Skin of body (tissue), 3 donors: ENCODE measurements at places on chromosomes 4 and X.

DNA sequence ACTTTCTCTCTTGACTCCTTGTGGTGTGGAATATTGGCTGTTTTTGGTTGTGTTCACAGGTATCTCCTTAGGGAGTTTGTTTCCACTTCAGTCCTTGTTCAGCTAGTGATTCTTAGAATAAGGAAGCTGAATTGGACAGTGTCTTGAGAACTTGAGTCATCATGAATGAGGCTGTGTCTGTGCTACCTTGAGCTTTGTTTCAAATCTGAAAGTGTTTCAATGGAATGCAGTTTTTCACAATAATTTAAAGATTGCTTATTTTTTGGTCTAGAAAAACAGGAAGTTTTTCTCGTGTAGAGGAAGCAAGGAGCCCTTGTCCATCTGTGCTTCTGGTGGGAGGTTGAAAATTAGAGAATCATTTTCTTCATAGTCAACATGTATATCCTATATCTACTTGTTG is 76.5 kb downstream of the ZNF518B start:
- DNase-seq = no peak

GRCh38 chr4:48681856-48682255 is 98.2 kb downstream of the FRYL start:
- DNase-seq = no peak

DNA sequence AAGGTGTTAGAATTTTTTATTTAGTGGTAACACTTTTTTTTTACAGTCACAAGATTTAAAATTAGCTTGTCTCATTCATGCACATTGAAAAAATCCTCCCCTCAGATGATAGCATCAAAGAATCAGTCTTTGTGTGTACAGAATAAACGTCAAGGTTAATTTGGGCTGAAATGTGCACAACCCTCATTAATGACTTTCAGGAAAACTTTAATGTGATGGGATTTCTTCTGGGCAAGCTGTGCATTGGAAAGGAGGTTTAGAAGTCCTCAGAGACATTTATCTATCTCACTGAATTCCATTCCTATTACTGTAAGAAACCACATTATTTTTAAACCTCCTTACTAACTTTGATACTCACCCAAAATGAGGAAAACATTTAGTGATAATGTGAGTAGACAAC is 88.2 kb upstream of the TECRL start:
- DNase-seq = no peak

DNA sequence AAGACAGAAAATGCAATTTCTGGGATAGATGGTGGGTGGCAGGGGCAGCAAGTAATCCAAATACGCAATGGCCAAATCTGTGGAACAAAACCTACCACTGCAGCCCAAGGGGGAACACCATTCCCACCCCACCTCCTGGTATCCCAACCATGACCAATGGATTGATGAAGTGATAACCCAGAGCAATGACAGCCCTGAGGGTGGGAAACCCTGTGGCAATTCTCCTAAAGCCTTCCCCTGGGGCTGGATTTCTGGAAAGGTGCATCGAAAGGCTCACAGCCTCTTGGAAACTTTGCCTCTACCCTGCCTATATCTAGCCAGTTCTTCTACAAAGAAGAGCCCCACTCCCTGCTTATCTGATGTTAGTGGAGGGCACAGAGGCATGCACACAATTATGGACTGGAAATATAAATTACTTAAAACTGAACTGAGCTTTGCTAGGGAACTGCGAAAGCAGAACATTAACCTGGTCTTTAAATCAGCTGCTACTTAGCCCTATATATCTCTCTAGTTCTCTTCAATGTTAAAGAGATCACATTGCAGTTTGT is 59.9 kb upstream of the TXK start:
- DNase-seq = no peak

GRCh38 chr4:146155152-146155724 is 20.3 kb upstream of the LSM6 start:
- no peak for DNase-seq
